NCI-H2107 (cell line): ENCODE measurements at places on chromosomes 7 and 10.
A peak's percentile ranks its signal among the peaks of the same experiment; 100 is the strongest.

- DNase-seq = no peak
Observed at GRCh38 chr7:78041423-78041822, 242.8 kb downstream of the PHTF2 start.

GRCh38 chr7:3028071-3028757, 15.5 kb downstream of the CARD11 start:
- DNase-seq = no peak

DNA sequence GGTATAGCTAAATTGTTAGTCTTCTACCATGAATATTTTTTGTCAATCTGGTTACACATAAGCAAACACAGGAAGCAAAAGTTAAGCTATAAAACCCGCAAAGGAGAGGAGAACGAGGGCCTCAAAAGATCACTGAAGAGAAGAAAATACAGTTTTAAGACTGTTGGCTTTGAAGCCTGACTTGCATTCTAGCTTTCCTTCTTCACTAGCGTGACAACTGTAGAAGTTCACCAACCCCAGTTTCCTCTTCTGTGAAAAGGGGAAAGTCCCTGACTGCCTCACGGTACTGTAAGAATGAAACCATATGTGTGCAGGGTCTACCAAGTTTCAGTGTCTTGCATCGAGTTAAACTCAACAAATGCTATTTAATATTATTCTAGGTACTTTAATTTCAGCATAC, 7.5 kb upstream of the LRRN3 start:
- no peak for DNase-seq

DNA sequence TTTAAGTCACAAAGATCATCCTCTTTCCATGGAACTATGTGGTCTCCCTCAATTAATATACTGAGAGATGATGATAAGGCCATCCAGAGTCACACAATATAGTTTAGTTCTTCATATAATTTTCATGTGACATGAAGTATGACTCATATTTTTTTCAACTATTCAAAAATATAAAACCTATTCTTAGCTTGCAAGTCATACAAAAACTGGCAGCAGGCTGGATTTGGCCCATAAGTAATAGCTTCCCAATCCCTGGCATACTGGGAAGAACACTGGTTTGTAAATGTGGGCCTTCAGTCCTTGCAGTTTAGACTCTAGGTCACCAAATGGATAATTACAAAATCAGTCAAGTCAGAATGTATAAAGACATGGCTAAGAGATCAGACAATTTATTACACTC, 356.6 kb downstream of the PPP1R3A start:
- no peak for DNase-seq

- DNase-seq = no peak
Observed at GRCh38 chr7:123131961-123132360, 67.8 kb downstream of the SLC13A1 start.

DNA sequence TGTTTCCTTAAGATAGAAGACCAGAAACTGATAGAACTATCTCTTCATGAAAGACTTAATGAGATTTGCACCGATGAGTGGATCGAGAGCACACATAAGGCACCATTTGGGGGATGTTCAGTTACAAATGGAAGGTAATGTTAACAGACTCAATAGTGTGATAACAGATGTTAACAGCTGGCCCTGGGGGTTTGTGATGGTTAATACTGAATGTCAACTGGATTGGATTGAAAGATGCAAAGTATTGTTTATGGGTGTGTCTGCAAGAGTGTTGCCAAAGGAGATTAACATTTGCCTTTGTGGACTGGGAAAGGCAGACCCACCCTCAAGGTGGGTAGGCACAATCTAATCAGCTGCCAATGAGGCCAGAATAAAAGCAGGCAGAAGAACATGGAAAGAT, 130.5 kb upstream of the DGKB start:
- no peak for DNase-seq

GRCh38 chr7:98993024-98993897, 114.9 kb downstream of the TRRAP start:
- no peak for DNase-seq

DNA sequence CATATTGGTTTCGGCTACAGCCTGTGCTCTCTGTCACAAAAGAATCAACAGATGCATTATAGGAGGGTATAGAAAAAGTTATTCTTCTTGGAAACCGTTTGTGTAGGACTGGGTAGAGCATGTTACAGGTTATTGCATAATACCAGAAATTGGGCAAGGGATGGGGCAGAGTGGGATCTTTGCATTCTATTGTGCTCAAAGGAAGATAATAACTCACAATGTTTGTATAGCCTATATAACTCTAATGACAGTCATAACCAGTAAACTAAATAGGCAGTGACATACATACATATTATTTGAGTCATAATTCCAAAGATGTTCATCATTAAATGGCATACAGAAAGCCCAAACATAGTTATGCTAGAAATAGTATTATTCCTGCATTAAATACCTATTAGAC, 179.7 kb downstream of the XPNPEP1 start:
- DNase-seq = no peak

- DNase-seq = no peak
Observed at GRCh38 chr10:124322191-124322980, 96.3 kb downstream of the OAT start.

GRCh38 chr10:110326351-110327032, 21.8 kb upstream of the SMNDC1 start:
- no peak for DNase-seq

DNA sequence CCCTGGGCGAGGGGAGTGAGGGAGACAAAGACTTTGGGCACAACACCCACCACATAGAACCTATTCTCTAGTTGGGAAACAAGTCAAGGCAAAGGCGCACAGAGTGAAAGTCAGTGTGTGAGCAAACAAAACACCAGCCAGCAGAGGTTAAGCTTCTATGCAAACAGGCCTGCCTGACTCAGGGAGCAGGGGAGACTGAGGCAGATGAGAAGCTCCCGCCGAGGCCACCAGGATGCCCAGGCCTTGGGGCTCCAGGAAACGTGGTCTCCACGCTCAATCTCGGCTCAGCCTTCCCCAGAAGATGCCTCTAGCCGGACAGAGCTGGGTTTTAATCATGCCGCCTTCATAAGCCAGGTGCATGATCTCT, 74.1 kb upstream of the KCNMA1 start:
- DNase-seq = no peak

- DNase-seq = no peak
Observed at GRCh38 chr10:116654816-116655215, 34.1 kb downstream of the PNLIPRP2 start.

DNA sequence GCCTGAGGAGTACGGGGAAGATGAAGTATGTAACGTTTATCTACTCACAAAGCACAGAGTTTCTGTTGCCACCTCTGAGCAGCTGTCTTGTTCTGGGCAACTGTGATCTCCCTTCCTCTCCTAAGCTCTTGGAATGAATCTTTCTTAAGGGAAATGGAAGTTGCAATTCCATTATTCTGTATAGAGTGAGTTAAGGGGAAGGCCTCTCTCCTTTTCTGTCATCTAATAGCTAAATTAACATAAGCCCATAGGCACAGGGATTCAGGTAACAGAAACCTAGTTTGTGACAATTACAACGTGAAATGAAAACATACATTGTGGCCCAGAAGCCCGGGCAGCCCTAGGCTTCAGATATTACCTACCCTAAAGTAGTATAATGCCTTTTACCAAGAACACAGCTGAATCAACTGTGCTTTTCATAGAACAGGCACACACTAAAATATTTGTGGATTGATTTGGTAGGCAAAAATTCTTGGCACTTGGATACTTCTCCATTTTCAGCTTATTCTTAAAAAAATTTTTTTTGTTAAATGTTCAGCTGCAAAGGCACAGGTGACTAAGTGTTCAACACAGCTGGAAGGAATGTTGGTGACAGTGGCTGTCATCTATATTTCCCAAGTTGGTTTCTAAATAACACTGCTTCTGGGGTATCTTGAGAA, 3.8 kb upstream of the PDCD4 start:
- no peak for DNase-seq

GRCh38 chr7:142939226-142939910, at the start of gene LLCFC1:
TSS of gene LLCFC1 (plus strand) at chr7:142939484. CDS start at chr7:142939622, 138 bp downstream.
- no peak for DNase-seq

- no peak for DNase-seq
Observed at GRCh38 chr7:81715984-81716588, 53.8 kb downstream of the HGF start.

- DNase-seq = no peak
Observed at GRCh38 chr7:18515067-18515466, 19.5 kb downstream of the HDAC9 start.

GRCh38 chr10:35421553-35422178, 85.4 kb downstream of the CCNY start:
- no peak for DNase-seq

- DNase-seq = no peak
Observed at GRCh38 chr7:39553436-39553835, 12.8 kb upstream of the YAE1 start.

GRCh38 chr7:148722340-148723165, 23.9 kb downstream of the CUL1 start:
- no peak for DNase-seq

DNA sequence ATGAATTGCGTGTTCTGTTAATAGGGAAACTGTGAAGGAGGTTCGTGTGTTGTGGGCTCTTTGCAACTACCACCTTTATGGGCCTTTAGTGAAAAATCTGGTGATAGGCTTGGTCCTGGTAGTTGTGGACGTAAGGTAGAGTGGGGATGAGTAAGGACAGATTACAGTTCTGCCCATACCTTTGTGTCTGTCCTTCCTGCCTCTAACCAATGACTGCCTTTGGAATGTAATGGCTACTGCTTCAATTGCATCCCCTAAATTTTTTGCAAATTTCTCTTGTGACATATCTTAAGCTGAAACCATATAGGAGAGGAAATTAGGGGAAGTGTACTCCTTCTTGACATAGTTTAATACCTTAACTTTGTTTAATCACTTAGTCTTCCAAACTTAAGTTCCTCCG, 82.3 kb downstream of the ADK start:
- DNase-seq = no peak

DNA sequence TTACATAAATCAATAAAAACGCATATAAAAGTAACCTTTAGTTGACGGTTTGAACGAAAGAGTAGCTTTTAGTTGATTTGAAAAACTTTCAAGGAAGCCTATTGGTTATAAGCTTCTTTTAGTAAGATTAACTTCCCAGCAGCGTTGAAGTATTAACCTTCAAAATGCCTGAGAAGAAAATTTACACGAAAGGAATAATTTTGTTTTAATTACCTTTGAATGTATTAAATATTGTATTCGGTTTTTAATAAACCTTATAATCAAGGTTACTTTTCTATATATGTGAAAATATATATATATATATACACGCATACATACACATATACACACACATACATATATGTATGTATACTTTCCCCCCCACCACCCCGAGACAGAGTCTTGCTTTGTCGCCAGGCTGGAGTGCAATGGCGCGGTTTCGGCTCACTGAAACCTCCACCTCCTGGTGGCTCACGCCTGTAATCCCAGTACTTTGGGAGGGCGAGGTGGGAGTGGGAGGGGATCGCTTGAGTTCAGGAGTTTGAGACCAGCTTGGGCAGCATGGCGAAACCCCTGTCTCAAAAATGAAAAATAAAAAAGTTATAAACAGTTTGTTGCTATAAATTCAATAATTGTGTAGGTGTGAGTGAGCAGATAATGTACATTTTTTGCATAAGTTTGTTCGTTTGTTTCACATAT, 57.6 kb upstream of the EZH2 start:
- DNase-seq = peak; percentile 38

DNA sequence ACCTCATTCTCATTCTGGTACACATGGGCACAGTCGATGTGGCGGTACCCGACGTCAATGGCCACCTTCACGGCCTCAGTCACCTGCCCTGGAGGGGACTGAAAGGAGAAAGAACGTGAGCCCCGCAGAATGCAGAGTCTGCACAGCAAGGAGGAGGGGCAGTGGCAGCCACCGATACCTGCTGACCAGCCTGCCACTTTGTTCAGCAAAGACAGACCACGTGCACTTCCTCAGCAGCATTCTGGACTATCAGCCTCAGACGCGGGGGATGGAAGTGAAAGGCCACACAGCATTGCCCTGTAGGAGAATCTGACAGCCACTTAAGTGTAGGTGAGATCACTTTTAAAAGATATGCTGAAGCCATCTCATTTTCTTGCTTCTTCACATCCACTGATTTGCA, 7.2 kb downstream of the AKR1B1 start:
- no peak for DNase-seq

GRCh38 chr10:121661451-121661851, 63.2 kb upstream of the FGFR2 start:
- DNase-seq = no peak

GRCh38 chr7:30224511-30225062, 59.8 kb upstream of the ZNRF2 start:
- no peak for DNase-seq

GRCh38 chr7:44973610-44974401, 5.0 kb downstream of the MYO1G start:
- DNase-seq = no peak

DNA sequence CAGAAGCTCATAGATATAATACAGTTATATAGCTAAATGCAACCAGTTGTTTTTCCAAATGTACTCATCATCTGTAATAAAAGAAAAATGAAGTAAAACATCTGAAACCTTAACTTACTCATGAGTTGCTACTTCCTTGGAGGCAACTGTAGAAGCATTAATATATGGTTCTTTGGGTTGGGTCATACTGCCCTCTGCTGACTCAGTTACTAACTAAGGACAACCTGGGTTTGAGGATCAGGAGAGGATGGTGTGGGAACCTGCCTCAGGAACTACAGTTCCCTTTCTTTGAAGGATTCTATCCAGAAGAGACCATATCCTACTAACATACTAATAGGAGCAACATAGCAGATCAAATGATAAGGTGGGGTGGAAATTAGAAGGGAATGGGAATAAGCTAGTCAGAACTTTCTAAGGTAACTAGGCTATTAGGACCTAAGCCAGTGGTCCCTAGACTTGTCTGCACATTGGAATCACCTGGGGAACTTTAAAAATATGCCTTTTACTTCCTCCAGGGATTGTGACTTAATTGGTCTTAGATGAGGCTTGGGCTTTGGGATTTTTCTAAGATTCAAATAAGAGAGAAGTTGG, 20.7 kb downstream of the COX15 start:
- no peak for DNase-seq

GRCh38 chr10:69907517-69907916, 105.8 kb downstream of the COL13A1 start:
- no peak for DNase-seq

GRCh38 chr10:45602836-45603235, 69.7 kb downstream of the ZFAND4 start:
- DNase-seq = no peak

- DNase-seq = no peak
Observed at GRCh38 chr10:123557366-123558108, 108.6 kb upstream of the GPR26 start.

- no peak for DNase-seq
Observed at GRCh38 chr10:31095677-31096560, 64.3 kb upstream of the ZNF438 start.

GRCh38 chr7:155131090-155131489, 61.0 kb downstream of the HTR5A start:
- no peak for DNase-seq
